ENCODE measurements at places on chromosomes 2 and 18. TPM values are rescaled to one million over a fixed set of nuclear protein-coding genes. Genes with fewer than 3 reads are reported as not detected.

The GNAL gene
- total RNA-seq = 5.9 TPM

The TBC1D8 gene
- total RNA-seq = 7.3 TPM

The HADHA gene
- 103 TPM for total RNA-seq

The SLC23A3 gene
- total RNA-seq = 2.4 TPM

The PRADC1 gene
- 32.4 TPM for total RNA-seq

The UXS1 gene
- total RNA-seq = 19.7 TPM

The VWA3B gene
- total RNA-seq = not detected

The TSPYL6 gene
- total RNA-seq = not detected

The PID1 gene
- 1.8 TPM for total RNA-seq

Data from chondrocyte (in vitro differentiated cells).